Activated T-helper 1 cell treated with anti-CD3 and anti-CD28 coated beads, Interleukin-2, amount 50 U/mL, for 16 hours (primary cell): ENCODE measurements at places on chromosomes 3 and 15.

DNA sequence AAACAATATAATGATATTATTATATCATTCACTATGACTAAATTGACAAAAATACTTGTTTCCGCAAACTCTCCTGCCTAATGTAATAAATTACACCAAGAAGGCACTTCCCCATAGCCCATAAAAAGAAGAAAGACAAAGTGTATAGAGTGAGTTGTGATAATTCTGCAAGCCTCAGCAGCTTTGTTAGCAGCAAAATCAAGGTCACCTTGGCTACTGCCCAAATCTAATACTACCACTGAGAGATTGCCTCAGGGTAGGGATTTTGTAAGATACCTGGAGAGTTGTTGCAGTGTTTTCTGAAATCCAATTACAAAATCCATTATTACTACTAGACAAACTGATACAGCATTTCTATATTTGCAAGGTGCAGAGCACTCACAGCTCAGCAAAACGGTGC lies 503.5 kb downstream of the FGF12 start:
- DNase-seq: no peak

DNA sequence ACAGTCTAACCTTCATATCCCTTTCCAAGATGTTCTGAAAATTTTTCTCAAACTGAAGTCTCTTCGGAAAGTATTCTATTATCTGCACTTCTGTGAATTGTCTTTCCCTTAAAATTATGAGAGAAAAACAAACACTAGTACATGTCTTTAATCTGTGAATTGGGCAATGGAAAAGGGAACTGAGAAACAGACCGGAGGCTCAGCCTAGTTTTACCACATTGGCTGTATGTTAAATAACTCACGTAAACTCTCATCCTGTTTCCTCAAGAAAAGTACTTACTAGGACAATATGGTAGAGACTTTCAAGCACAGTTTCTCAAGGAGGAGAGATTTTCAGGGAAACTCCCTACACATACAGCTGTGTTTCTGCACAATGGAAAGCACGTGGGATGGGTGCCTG lies 982.2 kb upstream of the SEMA6D start:
- DNase-seq: no peak

DNA sequence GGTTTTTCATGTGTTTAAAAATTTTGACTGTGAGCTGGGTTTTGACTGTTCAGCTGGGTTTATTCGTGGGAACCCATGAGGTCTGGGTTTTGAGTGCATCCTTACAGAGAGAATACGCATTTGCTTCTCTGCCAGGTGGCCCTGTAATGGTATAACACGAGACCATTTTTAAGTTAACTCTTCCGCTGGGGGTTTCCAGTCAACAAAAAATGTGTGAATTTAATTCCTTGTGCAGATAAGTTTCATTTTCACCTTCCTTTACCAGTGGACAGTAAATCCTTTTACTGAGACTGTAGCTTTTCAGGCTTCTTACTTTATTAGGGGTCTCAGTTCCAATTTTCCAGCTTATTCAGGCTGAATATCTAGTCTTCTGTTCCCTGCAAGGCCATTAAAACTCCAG lies 149.6 kb downstream of the OPA1 start:
- no peak for DNase-seq

GRCh38 chr3:108320746-108321350 lies 24.5 kb downstream of the HHLA2 start:
- DNase-seq: no peak

DNA sequence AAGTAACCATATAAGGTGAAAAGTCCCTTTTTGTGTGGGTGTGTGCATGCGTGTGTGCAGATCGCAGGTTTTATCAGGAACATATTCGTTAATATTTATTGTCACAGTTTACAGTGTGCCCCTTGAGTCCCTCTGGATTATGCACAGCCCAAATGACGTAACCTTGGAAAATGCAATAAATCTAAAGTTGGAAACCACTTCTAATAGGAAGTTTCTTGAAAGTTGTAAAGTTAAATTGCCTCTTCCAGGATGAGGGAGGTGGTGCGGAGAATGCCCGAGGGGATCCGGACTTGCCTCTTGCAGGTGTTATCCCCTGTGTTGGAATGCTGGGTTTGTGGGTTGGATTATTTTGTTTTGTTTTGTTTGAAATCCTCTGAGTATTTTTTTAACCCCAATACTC lies 143.3 kb downstream of the CMSS1 start:
- no peak for DNase-seq

- DNase-seq: no peak
Measured at GRCh38 chr15:33788906-33789540, 179.3 kb upstream of the CHRM5 start.

- DNase-seq: no peak
Measured at GRCh38 chr15:39434751-39435238, 146.1 kb upstream of the THBS1 start.
